T-helper 17 cell (primary cell): ENCODE measurements at places on chromosomes 16 and 17. TPM values are rescaled to one million over a fixed set of nuclear protein-coding genes. Genes with fewer than 3 reads are reported as not detected.

KRT12 gene
- not detected for total RNA-seq

EPOP gene
- total RNA-seq, result 0.60 TPM

IRX5 gene
- total RNA-seq, result 0.15 TPM

OR3A2 gene
- total RNA-seq, result 1.1 TPM

TMEM204 gene
- 23.4 TPM for total RNA-seq

NLRC5 gene
- total RNA-seq, result 578 TPM

KATNB1 gene
- 24.3 TPM for total RNA-seq

TEX14 gene
- total RNA-seq, result 0.60 TPM

CCDC154 gene
- total RNA-seq, result 3.6 TPM

DRC3 gene
- not detected for total RNA-seq

AXIN2 gene
- total RNA-seq, result 28.4 TPM

CACNG5 gene
- total RNA-seq, result not detected

DOC2B gene
- total RNA-seq, result 0.40 TPM

G6PC1 gene
- total RNA-seq, result not detected

CIITA gene
- total RNA-seq, result 25.3 TPM

ADAP2 gene
- total RNA-seq, result 0.42 TPM

ACSM2A gene
- total RNA-seq, result not detected

CFAP52 gene
- not detected for total RNA-seq

ARHGAP27 gene
- 42.0 TPM for total RNA-seq

DHX58 gene
- 16.9 TPM for total RNA-seq

DNASE1L2 gene
- 0.42 TPM for total RNA-seq

TEKT1 gene
- total RNA-seq, result not detected

NHLRC4 gene
- 1.4 TPM for total RNA-seq

GRIN2C gene
- total RNA-seq, result not detected

DNAAF8 gene
- not detected for total RNA-seq

SMIM36 gene
- not detected for total RNA-seq

PROCA1 gene
- 6.3 TPM for total RNA-seq

HYDIN gene
- total RNA-seq, result not detected

ABCC3 gene
- 3.3 TPM for total RNA-seq

NUDT16L1 gene
- 49.6 TPM for total RNA-seq

TNFSF13 gene
- total RNA-seq, result 2.9 TPM

METTL2A gene
- 10.8 TPM for total RNA-seq

SLC13A2 gene
- not detected for total RNA-seq

C1QTNF8 gene
- not detected for total RNA-seq

KSR1 gene
- total RNA-seq, result 46.7 TPM

CCDC144A gene
- total RNA-seq, result 9.9 TPM

ASPA gene
- total RNA-seq, result not detected

OR4D1 gene
- 1.0 TPM for total RNA-seq

CLEC18B gene
- 2.4 TPM for total RNA-seq

CLEC19A gene
- not detected for total RNA-seq

SNAI3 gene
- total RNA-seq, result 10.2 TPM

MMP2 gene
- total RNA-seq, result not detected

GAN gene
- 8.0 TPM for total RNA-seq

CDRT15L2 gene
- total RNA-seq, result not detected

GPT2 gene
- total RNA-seq, result 0.60 TPM

ITGAX gene
- total RNA-seq, result 4.6 TPM

ENO3 gene
- total RNA-seq, result 17.6 TPM
